ENCODE measurements at places on chromosomes 3 and 15.

DNA sequence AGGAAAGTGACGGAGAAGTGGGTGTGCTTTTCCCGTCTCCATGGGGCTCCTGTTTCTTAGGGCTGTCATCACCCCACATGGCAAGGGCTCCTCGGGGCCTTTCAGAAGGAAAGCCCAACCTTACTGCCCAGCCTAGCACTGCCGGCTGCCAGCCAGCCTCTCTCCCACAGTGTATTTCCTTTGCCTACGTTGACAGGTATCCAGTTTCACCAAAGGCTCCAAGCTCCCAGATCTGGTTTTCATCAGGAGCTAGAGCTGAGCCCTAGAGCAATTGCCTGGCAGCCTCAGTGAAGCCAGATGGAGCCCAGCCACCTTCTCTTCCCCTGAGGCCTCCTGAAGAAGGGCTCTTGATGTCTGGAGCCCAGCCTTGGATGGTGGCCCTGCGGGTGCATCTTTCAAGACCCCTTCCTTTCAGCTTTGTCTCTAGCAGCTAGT is 20.2 kb downstream of the CRABP1 start:
- no peak for DNase-seq

GRCh38 chr3:52879090-52879489 is 18.3 kb downstream of the STIMATE start:
- no peak for DNase-seq

DNA sequence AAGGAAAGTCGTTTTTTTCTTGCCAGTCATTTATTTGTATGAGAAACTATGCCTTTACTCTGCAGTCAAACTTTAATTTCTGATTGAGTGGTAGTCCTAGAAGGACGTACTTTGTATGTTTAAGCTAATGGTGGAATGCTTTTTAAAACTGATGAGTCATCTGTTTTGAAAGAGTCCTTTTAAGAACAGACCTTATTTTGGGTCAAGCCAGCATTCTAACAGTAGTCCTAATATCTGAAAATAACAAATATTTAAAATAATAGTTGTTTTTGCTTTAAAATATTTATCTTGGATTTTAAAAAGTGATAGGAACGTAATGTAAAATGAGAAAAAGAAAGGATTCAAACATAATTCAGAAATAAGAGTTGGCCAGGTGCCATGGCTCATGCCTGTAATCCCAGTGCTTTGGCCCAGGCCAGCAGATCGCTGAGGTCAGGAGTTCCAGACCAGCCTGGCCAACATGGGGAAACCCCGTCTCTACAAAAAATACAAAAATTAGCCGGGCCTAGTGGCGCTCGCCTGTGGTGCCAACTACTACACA is 1.3 kb upstream of the LRRC58 start:
- no peak for DNase-seq

- DNase-seq = no peak
These were observed 341.5 kb downstream of the FOXP1 start for GRCh38 chr3:71241981-71242560.

Measured in activated T-cell treated with anti-CD3 and anti-CD28 coated beads, Interleukin-2, amount 50 U/mL, for 72 hours (primary cell).